GM10248 (cell line): ENCODE measurements at places on chromosomes 5 and 9.

DNA sequence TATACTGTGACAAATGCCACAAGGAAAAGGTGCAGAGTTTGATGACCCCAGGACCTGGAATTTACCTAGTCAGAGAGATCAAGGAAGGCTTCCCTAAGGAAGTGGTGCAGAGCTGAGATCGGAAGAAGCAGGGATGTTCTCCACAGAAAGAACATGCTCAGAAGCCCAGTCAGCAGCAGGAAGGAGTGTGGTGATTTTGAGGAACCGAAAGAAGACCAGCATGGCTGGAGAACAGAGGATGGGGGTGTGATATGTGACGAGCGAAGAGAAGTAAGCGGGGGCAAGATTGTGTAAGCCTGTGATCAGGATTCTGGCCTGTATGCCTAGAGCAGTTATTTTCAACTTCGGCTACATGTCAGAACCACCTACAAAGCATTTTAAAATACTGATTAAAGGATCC, 18.7 kb upstream of the PIK3R1 start:
- peak; percentile 72 for DNase-seq

DNA sequence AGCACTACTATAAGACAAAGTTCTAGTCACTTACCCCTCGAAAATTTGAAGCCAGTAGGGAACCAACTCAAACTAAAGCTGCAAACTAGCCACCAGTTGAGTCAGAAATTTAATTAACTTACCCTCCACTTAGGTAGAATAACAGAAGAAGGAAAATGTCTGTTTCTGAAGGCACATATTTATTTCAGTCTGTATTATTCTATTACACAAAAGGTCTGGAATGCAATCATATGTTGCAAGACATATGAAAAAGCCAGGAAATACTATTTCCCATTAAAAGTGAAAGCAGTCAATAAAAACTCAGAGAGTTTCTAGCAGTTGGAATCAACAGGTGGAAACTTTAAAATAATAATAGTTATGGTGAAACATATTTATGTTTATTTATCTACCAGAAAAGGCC, 79.2 kb upstream of the SLCO4C1 start:
- no peak for DNase-seq

DNA sequence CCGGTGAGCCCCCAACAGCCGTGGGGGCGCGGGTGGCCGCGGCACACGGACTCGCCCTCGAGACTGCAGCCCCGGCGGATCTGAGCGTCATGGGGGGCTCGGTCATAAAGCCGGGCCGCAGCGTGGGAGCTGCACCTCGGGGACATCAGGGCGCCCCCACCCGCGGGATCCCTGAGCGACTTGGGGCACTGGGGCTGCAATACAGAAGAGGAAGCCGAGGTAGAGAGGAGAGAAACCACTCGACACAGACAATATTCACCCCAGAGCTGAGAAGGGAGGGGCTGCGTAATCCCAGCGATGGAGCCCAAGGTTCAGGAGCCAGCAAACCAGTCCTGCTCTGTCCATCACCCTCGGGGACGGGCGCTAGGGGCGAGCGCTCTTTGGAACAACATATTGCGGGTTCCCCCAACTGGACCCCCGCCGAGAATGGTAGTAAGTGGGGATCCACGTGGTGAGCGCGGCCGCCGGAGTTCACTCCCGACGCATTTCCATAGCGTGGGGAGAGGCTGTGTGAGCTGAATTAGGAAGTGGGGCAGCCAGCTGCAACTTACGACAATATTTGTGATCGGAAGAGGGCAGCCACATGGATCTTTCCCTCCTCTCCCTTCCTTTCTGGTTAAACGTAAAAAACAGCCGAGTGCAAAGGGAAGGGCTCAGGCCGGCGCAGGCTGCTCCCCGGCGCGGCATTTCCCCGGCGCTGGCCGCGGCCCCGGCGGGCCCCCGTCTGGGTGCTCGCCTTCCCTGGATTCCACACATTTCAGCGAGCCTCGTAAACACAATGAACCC, 9.9 kb downstream of the PTCH1 start:
- peak; percentile 54 for DNase-seq

- peak; percentile 32 for DNase-seq
Measured at GRCh38 chr9:12819436-12820185, 44.8 kb downstream of the LURAP1L start.

GRCh38 chr9:129006328-129007034, 21.6 kb downstream of the SH3GLB2 start:
- DNase-seq, result peak; percentile 84

DNA sequence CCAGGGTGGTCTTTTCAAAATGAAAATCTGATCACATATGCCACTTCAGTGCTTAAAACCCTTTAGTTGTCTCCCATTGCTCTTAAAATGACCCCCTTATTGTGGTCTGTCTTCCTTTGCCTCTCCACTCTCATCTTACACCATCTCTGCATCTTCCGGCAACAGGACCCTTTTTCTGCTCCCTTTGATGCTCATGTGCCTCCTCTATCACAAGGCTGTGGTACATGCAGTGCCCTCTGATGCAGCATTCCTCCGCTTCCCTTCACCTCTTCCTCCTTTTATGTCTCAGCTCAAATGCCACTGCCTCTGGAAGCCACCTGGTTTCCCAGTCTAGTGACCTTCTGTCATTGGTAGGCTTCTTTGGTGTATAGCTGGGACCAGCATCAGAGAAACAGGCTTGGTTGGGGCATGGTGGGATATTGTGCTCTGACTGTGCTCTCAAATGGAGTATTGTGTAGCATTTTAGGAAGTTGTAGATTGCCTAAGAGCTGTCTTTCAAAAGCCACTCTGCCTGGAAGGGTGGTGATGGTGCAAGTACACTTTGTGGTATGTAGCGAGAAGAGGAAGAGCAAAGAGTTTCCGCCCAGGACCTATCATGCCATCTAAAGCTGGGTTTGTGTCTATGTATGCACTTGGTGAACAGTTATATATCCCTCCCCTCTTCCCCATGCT, 28.1 kb downstream of the ARHGAP26 start:
- DNase-seq, result no peak

GRCh38 chr9:3054017-3054586, 210.2 kb upstream of the PUM3 start:
- no peak for DNase-seq

GRCh38 chr9:75023846-75024245, 4.2 kb downstream of the CARNMT1 start:
- no peak for DNase-seq

DNA sequence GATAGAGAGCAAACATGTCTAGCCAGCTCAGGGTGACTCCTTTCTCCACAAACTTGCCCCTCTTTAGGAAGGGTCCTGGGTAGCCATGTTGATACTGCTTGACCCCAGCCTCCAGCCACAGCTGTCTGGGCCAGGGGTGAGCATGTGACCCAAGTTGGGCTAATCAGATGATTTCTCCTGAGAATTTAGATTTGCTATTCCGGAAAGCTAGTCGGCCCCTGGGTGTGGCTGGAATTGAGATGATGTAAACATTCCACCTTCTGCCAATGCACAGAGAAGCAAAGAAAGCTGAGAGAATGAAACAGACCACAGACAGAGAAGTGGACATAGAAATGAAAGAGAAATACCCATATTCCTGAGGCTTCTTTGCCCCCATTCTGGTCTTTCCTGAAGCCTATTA, 17.8 kb upstream of the B4GALT1 start:
- DNase-seq, result no peak

DNA sequence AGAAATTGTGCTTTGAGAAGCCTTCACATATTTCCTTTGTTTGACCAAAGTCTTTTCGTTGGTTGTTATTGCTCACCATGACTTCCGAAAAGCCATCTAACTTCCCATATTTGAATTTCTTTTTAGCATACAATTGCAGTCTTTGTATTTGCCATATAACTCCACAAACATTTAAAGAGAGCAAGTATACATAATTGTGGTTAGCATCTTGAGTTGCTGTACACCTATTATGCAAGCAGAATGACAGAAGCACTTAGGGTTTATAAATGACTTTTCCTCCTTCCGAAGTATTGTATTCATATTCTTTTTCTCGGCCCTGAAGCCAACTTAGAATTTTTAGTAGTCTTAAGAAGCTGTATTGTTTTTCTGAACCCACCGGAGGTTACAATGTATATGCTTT, 250.4 kb downstream of the RFK start:
- DNase-seq, result no peak

GRCh38 chr5:139806726-139807646, 11.4 kb downstream of the PSD2 start:
- DNase-seq, result no peak

DNA sequence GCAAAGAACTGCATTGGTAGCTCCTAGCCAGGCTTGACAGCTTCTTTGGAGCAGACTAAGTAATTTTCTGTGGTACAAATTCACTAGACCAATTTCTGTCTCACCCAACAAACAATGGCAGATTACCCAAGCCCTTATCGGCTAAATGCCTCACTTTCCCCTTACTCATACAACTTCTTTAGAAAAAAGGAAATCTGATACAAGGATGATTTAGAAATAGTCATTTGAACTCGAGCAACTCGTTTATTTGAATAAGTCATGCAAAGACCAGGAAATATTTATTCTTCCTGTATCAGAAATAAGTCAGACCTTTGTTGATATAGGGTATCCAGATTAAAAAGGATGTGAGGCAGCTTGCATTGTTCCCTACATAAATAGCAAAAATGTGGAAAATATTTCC, 170.4 kb upstream of the CDH6 start:
- DNase-seq, result no peak

DNA sequence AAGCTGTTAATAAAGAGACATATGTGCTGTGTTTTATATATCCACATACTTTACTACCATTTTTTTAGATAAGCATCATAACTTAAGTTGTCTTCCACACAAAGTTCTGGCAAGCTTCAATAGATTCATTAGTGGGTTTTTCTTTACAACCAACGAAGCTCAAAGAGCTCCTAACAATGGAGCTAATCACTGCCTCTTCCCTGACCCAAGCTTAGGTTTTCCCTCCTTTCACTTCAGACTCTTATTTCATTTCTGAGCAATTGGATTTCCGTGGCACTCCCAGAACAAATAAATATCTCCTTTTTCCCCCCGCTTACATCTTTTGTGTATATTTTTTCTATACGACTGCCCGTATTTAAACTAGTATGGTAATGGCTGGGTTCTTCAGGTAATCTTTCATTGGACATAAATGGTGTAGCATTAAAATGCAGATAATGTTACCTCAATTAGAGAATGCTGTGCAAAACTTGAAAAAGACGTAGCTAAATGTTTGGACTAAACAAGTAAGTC, 275.5 kb upstream of the TMEM161B start:
- DNase-seq, result no peak

GRCh38 chr5:18495157-18495556, 860.9 kb downstream of the TAF11L14 start:
- no peak for DNase-seq

DNA sequence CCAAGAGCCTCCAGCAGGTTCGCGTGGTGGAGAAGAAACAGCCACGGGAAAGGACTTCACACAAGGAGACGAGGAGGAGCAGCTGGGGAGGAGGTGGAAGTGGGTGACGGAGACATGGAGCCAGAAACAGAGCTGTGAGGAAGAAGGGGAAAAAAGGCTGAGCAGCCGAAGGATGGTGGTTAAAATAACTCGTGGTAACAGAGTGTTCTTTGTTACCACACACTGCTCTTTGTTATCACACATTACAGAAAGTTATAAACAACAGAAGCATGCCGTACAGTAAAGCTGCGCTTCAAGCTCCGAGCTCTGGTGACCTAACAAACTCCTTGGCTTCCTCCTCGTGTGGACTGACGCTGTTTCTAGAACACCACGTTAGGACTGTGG, 215.4 kb downstream of the GLIS3 start:
- no peak for DNase-seq

DNA sequence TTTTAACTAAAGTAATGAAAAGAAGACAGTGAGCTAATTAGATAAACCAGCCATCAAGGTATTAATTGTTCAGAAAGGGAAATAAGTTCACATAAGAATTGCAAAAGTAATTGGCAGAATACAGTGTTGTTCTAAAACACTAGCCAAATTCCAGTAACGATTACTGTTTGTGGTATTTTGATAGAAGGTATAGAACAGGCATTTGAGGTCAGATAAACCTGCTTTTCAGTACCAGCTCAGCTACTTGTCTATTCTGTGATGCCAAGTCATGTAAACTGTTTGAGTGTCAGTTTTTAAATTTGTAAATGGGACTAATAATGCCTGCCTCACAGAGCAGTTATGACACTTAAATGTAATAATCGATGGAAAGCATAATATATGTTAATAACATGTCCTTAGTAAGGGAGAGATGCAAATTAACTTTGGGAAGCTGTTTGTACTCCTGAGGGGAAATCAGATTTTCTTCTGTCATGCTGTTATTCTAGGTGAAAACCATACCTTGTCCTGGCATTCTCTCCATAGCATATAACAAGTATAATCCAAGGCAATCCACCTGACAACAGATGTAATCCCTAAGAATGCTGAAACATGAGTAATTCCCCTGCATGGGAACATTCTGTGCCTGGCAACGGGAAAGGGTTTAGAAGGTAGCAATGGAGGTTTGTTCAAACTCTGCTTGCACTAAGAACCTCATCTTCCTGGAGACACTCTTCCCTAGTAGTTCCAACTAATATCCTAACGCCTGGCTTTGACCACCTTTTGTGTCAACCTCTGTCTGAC, 509.5 kb upstream of the PAPPA start:
- DNase-seq, result no peak

- no peak for DNase-seq
Measured at GRCh38 chr5:179475208-179475751, 75.1 kb upstream of the RUFY1 start.

- DNase-seq, result peak; percentile 61
Measured at GRCh38 chr5:1366514-1366913, 21.6 kb upstream of the CLPTM1L start.

DNA sequence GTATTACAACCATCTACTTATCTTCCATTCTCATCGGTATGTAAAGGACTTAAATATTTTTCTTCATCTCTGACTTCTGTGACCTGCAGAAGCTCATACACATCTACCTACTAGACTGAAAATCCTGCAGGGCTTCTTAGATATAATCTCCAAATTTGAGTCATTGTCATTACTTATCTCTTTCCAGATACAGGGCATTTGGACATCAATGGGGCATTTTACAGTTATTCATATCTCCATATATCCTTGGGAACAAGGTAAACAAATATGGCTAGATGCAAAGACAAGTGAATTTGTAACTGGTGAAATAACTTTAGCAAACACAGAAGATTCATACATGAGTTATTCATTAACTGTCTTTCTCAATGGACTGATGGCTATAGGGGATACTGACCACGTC, 37.7 kb upstream of the IL7R start:
- DNase-seq, result no peak

DNA sequence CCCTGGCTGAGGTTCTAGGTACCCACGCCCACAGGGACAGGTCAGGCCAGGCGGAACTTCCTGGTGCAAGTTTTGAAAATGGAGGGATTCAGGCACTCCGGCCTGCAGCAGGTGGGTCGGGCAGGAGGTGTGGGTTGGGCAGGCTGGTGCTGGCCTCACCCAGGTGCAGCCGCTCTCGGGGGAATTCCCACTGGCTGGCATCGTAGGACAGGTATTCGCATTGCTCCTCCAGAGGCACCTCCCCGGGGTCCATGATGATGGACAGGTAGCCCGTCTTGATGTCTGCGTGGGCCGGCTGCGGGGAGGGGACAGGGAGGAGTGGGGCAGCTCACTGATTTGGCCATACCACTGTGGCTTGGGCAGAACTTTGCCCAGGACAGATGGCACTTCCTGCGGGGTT, 28.7 kb upstream of the SCGB3A1 start:
- no peak for DNase-seq
